ENCODE measurements at places on chromosomes 6 and 20. TPM values are rescaled to one million over a fixed set of nuclear protein-coding genes. Genes with fewer than 3 reads are reported as not detected.
A peak's percentile ranks its signal among the peaks of the same experiment; 100 is the strongest.

Gene GPX5
- total RNA-seq = not detected

Gene OVOL2
- not detected for total RNA-seq

Gene RAB44
- under 0.01 TPM for total RNA-seq

Gene COMMD7
- 39.6 TPM for total RNA-seq

Gene MROH8
- 1.2 TPM for total RNA-seq

Gene XKR7
- not detected for total RNA-seq

Gene SNAP25
- 4.5 TPM for total RNA-seq

Gene SIGLEC1
- not detected for total RNA-seq

GRCh38 chr6:135983093-135983492 is 131.6 kb downstream of the PDE7B start:
- no peaks in the 10 kb centered on the region for H3K36me3 ChIP-seq
- no peaks in the 10 kb centered on the region for H3K4me1 ChIP-seq
- no peaks in the 10 kb centered on the region for H3K27me3 ChIP-seq
- DNase-seq = no peak

DNA sequence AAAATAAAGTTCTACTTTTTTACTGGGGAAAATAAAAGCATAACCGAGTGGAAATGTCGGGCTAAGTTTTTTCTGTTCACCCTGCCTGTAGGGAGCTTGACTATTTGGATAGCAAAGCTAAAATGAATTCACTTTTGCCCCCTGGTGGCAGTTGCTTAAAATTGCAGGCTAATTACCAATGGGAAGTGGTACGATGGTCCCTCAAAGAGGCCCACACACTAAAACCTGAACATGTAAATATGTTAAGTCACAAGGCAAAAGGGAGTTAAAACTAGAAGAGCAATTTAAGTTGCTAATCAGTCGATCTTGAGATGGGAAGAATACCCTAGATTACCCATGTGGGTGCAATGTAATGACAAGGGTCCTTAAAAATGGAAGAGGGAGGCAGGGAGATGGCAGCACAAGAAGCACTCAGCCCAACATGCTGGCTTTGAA is 916 bp upstream of the SUN5 start:
- H3K36me3 ChIP-seq = no peaks in the 10 kb centered on the region
- H3K4me3 ChIP-seq = no peak overlapping the region
- no peak overlapping the region for H3K27ac ChIP-seq
- DNase-seq = peak; percentile 12
- H3K27me3 ChIP-seq = no peaks in the 10 kb centered on the region

- H3K4me3 ChIP-seq = no peak overlapping the region
- H3K36me3 ChIP-seq = no peaks in the 10 kb centered on the region
- H3K27ac ChIP-seq = no peak overlapping the region
- H3K27me3 ChIP-seq = peaks cover 9% of the 10 kb centered on the region
Measured at GRCh38 chr20:57682184-57683101, 27.4 kb downstream of the PMEPA1 start.

DNA sequence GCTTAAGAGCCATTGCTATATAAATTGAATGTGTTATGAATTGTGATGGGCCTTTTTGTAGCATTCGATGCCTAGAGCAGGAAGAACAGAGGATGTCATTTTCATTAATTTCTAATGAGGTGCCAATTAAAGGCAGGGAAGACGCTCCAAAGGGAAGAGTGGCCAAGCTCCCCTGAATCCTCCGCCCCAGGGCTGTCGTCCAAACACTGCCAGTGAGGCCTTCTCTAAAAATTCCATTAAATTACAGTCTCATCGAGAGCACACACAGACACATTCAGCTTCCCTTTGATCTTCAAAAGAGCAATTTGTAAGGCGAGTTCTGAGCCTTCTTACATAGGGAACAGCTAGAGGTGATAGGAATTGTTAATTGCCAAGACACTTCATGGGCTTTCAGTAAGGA is 300.0 kb downstream of the ZFAND3 start:
- H3K4me3 ChIP-seq = no peak overlapping the region
- H3K27me3 ChIP-seq = no peaks in the 10 kb centered on the region
- H3K36me3 ChIP-seq = peaks cover 4% of the 10 kb centered on the region
- H3K4me1 ChIP-seq = no peaks in the 10 kb centered on the region
- H3K27ac ChIP-seq = no peak overlapping the region

DNA sequence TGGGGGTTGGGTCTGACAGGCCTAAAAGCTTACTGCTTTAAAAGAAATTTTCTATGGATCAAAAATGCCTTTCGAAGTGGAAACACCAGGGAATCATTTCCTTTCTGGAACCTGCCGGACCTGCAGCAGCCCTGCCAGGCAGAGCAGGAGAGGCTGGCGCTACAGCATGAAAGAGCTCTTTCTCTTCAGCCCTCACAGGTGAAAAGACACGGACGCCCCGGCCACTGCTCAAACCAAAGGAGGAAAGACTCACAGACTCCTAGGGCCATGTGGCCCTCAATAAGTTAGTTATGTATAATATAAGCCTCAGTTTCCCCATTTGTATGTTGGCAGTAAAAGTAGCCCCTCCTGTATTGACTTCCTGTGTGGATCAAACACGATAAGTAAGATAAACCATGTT is 8.3 kb downstream of the SCML4 start:
- H3K4me3 ChIP-seq = no peak overlapping the region
- no peaks in the 10 kb centered on the region for H3K36me3 ChIP-seq
- no peak for DNase-seq
- H3K4me1 ChIP-seq = no peaks in the 10 kb centered on the region

- no peak overlapping the region for H3K27ac ChIP-seq
- H3K4me3 ChIP-seq = no peak overlapping the region
- H3K36me3 ChIP-seq = no peaks in the 10 kb centered on the region
- no peak for DNase-seq
- H3K4me1 ChIP-seq = no peaks in the 10 kb centered on the region
Measured at GRCh38 chr6:128483472-128484135, 36.8 kb downstream of the PTPRK start.

DNA sequence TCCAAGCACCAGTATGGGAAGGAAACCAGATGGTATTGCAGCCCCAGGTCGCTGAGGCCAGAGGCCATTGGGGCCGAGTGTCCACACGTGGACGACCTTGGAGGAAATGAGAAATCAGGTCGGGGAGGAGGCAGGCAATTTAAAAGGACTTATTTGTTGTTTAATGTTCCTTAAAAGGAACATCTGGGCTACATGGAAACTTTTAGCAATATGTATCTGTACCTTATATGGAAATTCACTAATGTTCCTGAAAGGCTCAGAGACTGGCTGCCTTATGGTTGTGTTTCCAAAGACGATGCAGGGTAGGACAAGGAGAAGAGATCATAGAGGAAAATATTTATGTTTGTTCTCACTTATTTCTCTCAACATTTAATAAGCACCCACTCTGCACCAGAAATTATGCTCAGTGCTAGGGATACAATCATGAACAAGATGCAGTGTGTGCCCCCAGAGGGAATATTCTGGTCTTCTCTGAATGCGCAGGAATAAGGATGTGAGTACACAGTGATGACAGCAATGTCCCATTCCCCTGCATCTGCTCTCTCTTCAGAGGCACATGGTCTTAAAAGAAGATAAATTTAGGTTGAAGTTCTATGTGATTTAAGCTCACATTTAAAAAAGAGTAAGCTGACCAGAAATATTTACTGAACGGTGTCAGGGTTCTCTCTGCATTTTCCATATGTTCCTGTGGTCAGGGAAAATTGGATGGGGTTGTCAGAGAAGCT is 3.4 kb downstream of the BNIP5 start:
- no peak overlapping the region for H3K27ac ChIP-seq
- no peak for DNase-seq
- H3K4me1 ChIP-seq = no peaks in the 10 kb centered on the region
- no peak overlapping the region for H3K4me3 ChIP-seq

GRCh38 chr20:48194583-48194982 is 409.3 kb upstream of the SULF2 start:
- no peak overlapping the region for H3K27ac ChIP-seq
- no peaks in the 10 kb centered on the region for H3K4me1 ChIP-seq
- no peak for DNase-seq
- no peaks in the 10 kb centered on the region for H3K27me3 ChIP-seq

GRCh38 chr6:12324099-12324498 is 33.9 kb downstream of the EDN1 start:
- H3K27ac ChIP-seq = no peak overlapping the region
- no peaks in the 10 kb centered on the region for H3K27me3 ChIP-seq
- H3K36me3 ChIP-seq = no peaks in the 10 kb centered on the region
- no peak overlapping the region for H3K4me3 ChIP-seq
- no peaks in the 10 kb centered on the region for H3K4me1 ChIP-seq

- H3K27ac ChIP-seq = no peak overlapping the region
- DNase-seq = no peak
- H3K36me3 ChIP-seq = no peaks in the 10 kb centered on the region
- H3K4me1 ChIP-seq = no peaks in the 10 kb centered on the region
- no peaks in the 10 kb centered on the region for H3K27me3 ChIP-seq
Measured at GRCh38 chr6:139325125-139325524, 33.3 kb upstream of the TXLNB start.

DNA sequence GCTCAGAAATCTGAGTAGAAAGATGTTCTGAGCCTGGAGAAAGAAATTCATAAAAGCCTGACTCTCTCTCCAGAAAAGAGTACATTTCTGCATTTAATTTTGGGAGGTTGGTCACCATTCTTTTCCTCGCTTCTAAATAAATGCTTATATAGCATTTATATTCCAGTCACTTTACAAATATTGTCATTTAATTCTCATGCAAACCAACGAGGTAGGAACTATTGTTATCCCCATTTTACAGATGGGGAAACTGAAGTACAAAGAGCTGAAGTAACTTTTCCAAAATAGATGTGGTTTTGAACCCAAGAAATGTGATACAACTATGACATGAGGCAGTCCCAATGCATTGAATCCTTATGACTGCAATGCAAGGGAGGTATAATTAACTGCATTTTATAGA is 4.5 kb upstream of the TRIB3 start:
- DNase-seq = no peak
- H3K27ac ChIP-seq = no peak overlapping the region
- H3K36me3 ChIP-seq = no peaks in the 10 kb centered on the region
- H3K4me1 ChIP-seq = peaks cover 19% of the 10 kb centered on the region
- no peaks in the 10 kb centered on the region for H3K27me3 ChIP-seq
- no peak overlapping the region for H3K4me3 ChIP-seq

- DNase-seq = no peak
- H3K4me3 ChIP-seq = no peak overlapping the region
- H3K27me3 ChIP-seq = no peaks in the 10 kb centered on the region
- H3K4me1 ChIP-seq = no peaks in the 10 kb centered on the region
- no peaks in the 10 kb centered on the region for H3K36me3 ChIP-seq
Measured at GRCh38 chr20:9482180-9482579, 32.2 kb upstream of the LAMP5 start.
